ENCODE measurements at places on chromosomes 1 and 21.

- DNase-seq, result no peak
Observed at GRCh38 chr1:97960470-97960869, 39.6 kb upstream of the DPYD start.

GRCh38 chr21:45482899-45483821, 59.1 kb downstream of the SLC19A1 start:
- no peak for DNase-seq

DNA sequence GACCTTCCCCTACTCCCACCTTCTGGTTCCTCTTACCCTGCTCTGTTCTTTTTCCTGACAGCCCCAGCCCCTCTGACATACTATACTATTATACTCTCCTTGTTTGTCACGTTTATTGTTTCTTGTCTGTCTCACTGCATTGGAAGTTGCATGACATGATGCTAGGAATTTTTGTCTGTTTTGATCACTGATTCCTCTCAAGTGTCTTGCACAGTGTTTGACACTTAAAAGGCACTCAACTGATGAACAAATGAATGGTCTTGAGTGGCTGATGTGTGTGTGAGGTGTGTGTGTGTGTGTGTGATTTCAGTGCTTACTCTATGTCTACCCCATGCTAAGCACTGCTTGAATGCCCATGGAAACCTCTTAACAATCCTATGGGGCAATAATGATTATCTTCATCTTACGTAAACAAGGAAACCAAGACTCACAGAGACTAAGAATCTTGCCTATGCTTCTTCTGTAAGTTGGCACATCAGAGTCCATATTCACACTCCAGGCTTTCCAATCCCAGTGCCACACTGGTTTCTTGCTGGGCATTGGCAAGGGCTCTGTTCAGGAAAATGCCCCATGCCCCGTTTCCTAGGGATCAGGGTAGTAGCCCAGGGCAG, 59.7 kb downstream of the ATP1A1 start:
- no peak for DNase-seq

GRCh38 chr1:64881281-64881680, 85.1 kb downstream of the JAK1 start:
- no peak for DNase-seq

GRCh38 chr1:204986181-204986580, 56.8 kb upstream of the CNTN2 start:
- DNase-seq, result no peak

DNA sequence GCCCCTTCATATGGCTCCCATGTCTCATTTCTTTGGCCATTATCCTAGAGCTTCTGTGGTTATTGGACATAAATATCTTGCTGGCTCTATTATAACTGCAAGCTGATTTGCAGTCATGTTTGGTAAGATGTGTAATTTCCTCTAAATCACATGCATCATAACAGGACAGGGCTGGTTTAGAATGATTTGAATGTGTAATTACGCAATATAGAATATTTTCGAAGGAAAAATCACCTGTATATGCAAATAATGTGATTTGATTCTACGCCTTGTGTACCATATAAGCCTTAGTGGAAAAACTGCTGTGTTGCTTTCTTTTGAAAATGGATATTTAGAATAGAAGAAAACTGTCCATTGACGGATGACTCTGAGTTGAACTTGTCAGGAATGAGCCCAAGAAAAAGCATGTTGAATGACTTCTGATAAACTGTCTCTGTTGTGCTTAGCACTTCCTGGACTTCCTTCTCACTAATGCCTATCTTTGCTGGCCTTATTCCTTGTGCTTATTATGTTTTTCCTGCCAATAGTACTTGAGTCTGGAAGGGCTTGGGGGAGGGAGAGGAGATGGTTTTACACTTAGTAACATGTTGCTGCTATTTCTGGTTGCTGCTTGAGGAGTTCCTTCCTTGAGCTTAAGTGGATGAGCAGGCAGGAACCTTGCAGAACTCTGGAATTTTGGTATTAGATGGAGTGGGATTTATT, 6.5 kb downstream of the CACHD1 start:
- no peak for DNase-seq

- DNase-seq, result no peak
Observed at GRCh38 chr1:1914971-1915692, at the start of gene CALML6. Gene CALML6, plus strand, starts transcription at chr1:1915260. Its CDS starts 21 bp downstream, at chr1:1915281.

DNA sequence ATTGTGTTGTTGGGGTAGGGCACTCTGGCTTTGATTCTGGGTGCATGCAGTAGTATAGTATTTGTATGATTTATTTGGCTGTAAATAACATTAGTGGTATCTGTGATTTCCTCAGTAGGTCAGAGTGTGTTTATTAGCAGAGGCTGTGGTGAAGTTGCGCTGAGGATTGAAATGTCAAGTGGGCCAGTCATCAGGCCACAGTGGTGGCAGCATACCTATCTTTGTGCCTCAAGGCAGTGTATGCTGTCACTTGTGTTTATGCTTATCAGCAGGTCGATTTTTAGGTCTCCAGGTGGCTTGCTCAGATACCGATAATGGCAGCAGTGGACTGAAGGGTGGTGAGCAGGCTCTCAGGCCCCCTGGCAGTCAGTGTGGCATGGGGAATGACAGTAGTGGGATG, 11.3 kb downstream of the LY9 start:
- no peak for DNase-seq

DNA sequence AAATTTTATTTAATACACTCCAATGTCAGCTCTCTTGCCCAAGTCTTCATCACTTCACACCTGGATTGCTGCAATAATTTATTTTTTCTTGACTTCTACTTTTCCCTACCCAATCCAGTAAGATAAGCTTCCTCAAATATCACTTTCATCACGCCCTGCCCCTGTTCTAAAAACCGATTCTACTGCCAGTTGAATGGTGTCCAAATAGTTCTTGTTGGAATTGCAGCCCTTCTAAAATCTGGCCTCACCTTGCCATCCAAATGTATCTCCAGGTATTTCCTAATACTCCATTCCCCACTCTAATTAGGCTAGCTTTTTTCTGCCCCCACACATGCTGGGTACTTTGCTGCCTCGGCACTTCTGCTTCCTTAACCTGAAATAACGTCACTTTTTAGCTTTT, 152.5 kb downstream of the HMCN1 start:
- no peak for DNase-seq

DNA sequence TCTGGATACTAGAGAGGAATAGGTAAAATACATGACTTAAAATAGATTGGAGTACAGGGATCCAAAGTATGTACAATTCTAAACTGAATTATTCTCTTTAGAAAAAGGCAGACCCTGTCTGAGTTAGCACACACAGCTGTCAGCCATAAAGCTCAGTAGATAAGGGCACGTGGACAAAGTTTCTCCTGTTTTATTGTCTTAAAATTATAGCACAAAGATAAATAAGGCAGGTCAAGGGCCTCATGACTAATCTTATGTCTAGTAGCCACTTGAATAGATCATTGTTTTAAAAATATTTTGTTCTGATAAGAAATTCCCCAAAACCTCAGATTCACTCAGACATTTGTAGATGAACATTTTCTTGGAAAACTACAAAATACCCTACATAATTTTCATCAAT, 205.2 kb downstream of the ZP4 start:
- no peak for DNase-seq

DNA sequence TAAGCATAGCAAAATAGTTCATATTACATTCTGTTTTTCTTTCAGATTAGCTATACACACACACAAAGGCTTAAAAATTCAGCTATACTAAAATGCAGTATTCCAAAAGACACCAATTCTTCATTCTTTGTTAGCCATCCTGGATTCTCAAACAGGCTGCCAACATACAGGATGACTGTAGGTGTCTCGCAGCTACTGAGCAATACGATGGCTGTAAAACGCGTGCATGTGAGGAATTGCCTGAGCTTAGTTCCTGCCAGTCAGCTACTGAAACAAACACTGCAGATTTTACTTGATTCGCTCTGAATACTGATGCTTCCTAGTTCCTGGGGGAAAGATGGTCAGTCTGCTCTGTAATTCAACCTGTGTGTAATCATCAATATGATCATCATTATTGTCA, 24.7 kb upstream of the HMGN1 start:
- DNase-seq, result peak; percentile 29

GRCh38 chr1:89525169-89525855, 683 bp downstream of the LRRC8B start:
- DNase-seq, result no peak

- no peak for DNase-seq
Observed at GRCh38 chr1:162323023-162323422, 53.6 kb downstream of the SPATA46 start.

- no peak for DNase-seq
Observed at GRCh38 chr1:40248412-40248811, 675 bp downstream of the TMCO2 start.

DNA sequence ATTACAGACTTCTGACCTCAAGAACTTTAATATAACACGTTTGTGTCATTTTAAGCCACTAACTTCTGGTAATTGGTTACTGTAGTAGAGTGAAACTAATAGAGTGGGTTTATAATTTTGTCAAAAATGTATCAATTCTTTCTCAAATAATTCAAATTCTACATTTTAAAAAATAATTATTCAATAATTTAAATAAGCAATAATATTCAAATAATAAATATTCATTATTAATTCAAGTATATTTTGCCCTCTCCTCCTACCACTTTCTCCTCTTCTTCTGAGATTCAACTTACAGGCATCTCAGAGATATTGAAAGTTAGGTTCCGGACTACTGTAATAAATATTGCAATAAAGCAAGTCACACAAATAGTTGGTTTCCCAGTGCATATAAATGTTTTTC, 1107.1 kb downstream of the KCNT2 start:
- no peak for DNase-seq

GRCh38 chr1:78691995-78692747, 42.5 kb downstream of the IFI44 start:
- no peak for DNase-seq

- DNase-seq, result peak; percentile 19
Observed at GRCh38 chr1:175191659-175192058, 917 bp downstream of the KIAA0040 start.

DNA sequence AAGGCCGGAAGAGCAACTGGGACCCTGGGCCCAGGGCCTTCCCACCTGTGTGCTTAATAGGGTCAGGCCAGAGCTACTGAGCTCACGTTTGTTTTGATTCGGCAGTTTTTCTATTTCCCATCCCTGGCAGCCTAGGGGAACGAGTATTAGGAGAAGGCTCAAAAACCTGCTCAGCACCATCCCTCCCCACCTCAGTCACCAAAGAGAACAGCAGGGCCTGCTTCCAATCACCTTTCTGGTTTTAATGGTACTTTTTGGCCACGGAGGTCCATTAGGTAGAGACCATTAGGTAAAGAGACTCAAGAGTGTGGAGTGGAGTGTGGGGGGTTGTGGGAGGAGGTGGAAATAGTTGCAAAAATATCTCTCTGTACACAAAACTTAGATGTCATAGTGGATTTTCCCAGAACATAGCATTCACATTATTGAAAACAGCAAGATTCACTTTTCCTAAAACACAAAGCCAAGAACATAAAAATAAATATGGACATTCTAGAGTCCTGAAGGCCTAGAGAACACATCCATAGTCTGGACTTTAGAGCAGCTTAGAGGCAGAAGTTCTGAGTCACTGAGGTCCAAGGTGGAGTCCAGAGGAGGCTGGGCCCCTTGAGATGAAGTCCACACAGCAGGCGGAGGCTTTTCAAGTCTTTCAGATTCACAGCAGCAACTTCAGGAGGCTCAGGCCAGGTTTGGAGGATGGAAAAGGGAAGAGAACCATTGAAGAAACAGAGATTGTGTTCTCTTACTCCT, 19.5 kb downstream of the NUAK2 start:
- no peak for DNase-seq

GRCh38 chr1:174114106-174114505, 45.2 kb upstream of the RABGAP1L start:
- no peak for DNase-seq

- no peak for DNase-seq
Observed at GRCh38 chr1:173365341-173365740, 111.8 kb upstream of the PRDX6 start.

DNA sequence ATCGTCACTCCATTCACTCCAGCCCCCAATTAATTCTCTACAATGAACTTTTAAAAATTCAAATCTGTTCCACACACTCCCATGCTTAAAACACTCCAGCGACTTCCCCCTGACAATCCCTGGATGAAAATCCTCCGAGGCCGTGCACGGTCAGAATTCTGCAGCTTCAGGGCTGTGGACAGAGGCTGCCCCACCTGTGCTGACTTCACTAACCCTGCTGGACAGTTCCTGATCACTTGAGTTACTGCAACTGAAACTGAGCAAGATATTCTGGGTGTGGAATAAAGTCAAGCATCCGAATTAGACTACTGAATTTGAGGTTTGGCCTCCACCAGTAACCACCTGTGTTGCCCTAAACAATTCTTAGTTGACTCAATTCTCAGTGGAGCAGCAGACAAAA, 1.0 kb upstream of the JAK1 start:
- DNase-seq, result no peak

DNA sequence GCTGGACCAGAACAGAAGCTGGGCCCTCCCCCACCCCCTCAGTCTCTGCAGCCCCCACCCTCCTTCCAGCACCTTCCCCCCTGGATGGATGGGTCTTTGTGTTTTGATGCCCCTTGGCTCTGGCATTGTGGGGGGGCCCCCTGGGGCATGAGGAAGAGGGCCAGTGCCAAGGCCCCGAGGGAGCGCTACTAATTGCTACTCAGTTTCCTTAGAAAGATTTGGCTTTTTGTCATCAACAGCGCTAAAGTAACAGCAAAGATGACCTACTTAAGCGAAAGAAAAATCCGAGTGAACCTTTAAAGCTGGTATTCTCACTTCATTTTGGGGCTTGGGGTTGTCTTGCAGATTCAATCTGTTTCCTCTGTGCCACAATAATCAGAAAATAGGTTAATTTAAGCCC, 63.5 kb downstream of the SKI start:
- DNase-seq, result no peak

DNA sequence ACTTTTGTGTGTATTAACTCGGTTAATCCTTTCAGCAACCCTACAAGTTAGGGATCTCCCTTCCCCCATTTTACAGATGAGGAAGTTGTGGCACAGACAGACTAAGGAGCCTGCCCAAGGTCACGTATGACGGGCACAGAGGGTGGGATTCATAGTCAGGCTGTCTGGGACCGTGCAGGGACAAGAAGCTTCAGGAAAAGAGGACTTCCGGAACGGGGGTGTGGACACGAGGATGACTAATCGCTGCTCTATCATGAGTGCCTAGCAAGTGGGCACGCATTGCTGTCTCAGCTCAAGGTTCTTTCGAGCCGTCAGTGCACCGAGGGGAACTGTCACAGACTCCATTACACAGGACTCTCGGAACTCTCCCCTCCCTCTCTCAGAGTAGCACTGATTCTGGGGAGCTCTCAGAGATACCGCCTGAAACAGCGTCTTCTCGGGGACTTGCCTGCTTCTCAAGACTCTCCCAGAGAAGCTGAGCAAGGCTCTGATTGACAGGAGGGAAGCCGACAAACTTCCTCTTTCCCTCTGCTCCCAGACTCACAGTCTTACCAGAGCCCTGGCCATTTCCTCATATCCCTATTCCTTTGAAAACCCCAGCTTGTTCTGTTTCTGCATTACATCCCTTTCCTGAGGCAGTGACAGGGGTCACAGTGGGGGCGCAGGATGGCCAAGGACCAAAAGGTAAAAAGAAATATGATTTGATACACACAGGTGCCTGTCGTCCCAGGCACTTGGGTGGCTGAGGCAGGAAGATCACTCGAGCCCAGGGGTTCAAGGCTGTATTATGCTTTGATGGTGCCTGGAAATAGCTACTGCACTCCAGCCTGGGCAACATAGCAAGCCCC, 14.4 kb downstream of the FHAD1 start:
- DNase-seq, result no peak

Measured in NCI-H2107 (cell line).